ENCODE measurements at places on chromosomes 1 and 21.

- no peak for DNase-seq
These were observed 3.3 kb downstream of the NCSTN start for GRCh38 chr1:160346463-160346862.

DNA sequence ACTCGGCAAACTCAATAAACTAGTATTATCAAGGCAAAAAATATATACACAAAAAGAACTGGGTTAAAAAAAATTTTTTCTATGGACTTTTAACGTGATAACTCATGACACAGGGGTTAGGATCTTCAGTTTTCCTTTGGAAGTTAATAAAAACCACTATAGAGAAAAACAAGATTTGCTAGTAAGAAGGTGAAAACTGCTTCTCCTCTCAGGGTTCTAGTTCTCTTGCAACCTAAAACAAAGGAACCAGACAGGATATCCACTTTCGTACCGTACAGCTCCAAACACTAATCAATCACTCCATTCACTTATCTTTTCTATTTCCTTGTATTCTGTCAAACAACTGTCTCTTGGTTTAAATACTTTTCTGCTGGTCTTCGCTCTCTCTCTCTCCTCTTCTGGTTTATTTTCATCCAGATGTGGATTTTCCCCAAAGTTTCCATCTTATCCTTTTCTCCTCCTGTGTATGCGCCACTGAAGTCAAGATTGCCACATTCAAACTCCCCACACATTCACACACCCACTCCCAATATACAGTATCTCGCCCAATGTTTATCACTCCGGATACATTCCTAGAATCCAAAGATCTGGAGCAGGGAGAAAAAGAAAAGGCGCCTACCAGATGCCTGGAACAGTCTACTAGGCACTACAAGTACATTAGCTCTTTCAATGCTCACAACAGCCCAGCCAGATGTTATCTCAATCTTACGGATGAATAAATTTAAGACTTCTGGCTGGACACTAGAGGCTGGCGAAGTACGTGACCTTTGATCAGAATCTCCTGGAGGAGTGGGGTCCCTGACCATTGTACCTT is 775 bp upstream of the PRPF38B start:
- no peak for DNase-seq

- DNase-seq = no peak
These were observed 1.0 kb upstream of the SYNJ1 start for GRCh38 chr21:32728848-32729247.

DNA sequence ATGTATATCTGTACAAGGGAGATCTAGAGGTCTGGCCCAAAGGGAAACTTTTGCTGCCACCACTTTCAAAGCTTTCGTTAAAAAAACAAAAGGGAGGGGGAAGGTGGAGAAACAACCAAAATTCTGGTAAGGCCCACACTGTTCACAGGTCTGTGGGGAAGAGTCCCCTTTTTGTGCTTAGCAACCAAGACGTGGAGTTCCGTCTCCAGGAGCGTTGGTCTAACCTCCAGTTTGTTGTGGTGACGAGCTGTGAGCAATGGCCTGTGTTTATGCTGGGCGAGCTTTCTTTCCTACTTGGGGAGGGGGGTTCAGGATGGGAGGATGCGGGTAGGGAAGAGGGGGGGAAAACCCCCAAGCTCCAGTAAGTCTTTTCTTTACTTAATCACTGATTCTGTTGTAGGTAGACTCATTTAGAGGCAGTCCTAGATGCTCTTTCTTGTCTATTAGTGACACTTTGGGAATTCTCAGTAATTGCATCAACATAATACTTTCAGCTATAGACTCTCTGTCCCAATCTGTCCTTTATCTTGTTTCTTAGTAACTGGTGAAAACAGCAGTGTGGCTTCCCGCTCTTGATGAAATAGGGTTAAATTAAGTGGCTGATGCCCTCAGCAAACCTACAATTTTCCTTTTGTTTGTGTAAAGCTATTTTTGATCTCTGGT is 1.5 kb downstream of the HIPK1 start:
- no peak for DNase-seq

DNA sequence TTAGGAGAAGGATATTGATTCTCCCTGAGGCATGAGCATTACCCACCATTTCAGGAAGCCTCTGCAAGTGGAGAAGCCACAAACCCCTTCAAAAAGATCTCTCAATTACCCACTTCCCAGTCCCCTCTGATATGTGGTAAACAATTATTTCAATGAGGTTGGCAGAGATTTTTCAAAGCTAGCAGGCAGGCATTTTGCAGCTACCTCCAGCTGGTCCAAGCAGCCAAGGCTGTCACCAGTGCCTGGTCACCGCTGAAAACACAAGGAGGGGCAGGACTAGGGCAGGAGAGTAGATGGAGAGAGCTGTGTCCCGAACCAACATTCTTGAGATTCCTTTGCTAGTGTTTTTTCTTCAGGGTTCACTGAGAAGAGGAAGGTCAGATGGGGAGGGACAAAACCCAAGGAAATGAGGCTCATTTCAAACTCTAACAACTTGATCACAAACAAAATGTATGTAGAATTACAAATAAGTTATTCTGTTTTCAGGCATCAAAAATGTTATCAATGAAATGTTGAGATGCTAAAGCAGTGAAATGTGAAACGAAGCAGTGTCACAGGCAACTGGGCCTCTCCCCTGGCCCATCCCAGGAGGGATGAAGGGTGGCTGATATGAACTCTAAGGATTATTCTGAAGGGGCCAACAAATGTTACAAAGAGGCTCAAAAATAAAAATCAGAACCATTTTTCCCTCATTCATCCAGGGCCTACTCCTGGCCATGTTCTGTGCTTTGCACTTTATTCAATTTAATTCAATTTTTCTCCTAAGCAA is 22.3 kb downstream of the APP start:
- DNase-seq = no peak

GRCh38 chr1:223102797-223103533 is 40.1 kb downstream of the TLR5 start:
- DNase-seq = peak; percentile 65

DNA sequence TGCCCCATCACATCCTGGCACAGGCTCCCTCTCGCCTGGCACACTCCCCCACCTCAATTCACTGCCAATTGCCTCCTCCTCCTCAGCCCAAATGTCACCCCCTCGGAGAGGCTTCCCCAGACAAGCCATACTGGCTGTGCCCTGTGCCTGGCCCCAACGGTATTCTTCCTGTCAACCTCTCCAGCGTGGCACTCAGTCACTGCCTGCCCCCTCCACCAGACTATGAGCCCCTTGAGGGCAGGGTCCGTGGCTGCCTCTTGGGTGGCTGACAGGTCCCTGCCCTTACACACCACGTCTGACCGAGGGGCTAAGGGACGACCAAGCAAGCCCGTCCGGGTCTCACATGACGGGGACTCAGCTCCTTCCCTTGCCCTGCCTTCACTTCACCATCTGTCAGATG is 74.9 kb downstream of the MRPL37 start:
- DNase-seq = no peak

- no peak for DNase-seq
These were observed 65.4 kb upstream of the IPO9 start for GRCh38 chr1:201763455-201764140.

- DNase-seq = no peak
These were observed 1.2 kb downstream of the MYOM3 start for GRCh38 chr1:24110642-24111261.

GRCh38 chr1:12028957-12029511 is 9.7 kb downstream of the MIIP start:
- no peak for DNase-seq

DNA sequence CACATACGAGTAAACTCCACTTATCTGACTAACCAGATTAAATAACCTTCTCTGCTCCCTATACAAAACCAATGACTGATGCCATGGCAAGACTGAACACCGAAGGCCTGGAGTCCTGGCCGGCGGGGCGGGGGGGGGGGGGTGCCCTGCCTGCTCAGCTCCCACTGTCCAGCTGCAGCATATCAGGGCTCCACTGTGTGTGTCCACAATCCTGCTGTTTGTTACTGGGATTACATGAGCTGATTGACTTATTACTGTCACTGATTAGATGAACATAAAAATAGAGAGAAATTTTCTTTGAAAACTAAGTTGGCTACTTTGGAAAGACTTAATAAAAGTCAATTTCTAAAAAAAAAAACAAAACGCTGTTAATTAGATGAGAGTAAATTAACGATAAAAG is 24.9 kb downstream of the TMEM63A start:
- DNase-seq = no peak

GRCh38 chr1:169307176-169307575 is 60.4 kb downstream of the NME7 start:
- no peak for DNase-seq

GRCh38 chr1:234188454-234188792 is 184.8 kb upstream of the COA6 start:
- DNase-seq = no peak

DNA sequence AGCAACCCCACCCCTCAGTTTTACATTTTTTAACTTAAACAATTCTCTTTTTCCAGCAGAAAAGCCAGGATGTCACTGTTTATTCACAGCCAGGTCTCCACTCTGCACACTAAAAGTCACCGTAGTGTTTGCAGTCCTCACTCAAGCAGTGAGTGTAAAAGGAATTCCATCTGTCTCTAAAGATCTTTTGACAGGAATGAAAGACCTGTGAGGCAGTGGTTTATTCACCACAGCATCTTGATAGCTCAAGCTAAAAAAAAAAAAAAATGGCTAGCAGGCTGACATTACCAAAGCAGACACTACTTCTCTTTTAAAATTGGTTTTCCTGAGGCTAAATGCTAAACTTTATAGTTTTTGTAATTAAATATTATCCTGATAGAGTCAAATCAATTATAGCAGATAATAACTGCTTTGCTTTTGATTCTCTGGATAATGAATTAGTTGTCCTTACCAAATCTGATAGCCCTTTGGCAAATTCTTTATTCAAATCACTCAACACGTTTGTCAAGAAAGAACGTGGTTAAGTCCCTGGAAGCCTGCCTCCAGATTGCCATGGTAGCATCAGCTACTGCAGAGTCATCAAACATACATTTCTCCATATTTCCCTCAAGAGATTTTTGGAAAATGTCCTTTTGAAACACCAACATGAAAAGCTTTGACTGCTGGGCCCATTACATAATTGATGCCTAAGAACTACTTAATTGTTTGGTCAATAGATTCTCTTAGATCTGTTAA is 22.2 kb upstream of the SLC5A9 start:
- no peak for DNase-seq

DNA sequence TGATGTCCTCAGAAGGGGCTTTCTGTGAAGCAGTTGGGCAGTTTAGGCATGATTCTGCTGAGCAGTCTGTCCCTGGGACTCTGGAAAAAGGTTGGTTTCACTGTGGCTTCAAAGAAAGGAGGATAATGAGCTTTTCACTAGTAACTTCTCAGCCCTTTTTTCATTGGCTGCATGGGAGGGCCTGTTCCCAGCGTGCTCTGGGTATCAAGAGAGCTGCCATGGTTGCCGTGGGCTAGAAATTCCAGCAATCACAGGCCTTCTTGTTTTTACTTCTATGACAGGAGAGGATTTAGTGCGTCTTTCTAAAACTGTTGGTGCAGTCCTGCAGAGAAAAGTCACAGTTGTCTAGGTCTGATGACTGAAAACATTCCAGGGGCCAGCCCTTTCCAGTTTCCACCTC is 7.2 kb downstream of the SZRD1 start:
- no peak for DNase-seq

GRCh38 chr1:185843986-185844385 is 109.8 kb downstream of the HMCN1 start:
- no peak for DNase-seq

DNA sequence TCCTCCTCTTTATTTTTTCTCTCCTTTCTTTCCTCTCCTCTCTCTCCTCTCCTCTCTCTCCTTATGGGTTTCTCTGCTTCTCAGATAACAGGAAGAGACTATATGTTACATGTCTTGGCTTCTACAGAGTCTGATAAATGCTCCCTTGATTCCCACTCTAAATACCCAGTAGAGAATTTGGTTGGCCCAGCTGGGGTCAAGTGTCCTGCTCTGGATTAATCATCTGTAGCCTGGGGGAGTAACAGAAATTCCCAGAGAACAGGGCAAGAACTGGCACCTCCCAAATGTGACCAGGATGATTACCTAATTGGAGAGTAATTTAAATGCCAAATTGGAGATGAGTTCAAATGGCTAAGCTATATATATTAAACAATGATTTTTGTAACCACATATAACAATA is 146.1 kb upstream of the LMO4 start:
- no peak for DNase-seq

GRCh38 chr1:226685196-226685820 is 53.8 kb downstream of the ITPKB start:
- no peak for DNase-seq

DNA sequence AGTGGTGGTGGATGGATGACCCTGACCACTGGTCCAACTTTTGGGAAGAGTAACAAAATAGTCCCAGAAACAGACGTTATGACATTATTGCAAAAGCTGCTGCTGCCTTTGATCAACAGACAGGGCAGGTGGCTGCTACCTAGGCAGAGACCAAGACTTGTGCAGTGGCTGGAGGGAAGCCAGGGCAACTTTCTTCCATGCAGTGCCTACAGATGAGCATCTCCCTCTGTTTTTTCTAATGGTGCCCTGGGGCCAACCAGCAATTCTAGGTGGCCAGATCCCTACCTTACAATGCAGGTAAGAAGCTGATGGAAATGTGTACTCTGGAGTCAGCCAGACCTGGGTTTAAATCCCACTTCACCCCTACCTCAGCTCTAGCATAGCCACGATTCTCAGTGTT is 283.1 kb upstream of the POU3F1 start:
- DNase-seq = no peak

- DNase-seq = no peak
These were observed 120.5 kb upstream of the HMGB4 start for GRCh38 chr1:33743221-33743998.
